ENCODE measurements at places on chromosomes 16 and 17.

DNA sequence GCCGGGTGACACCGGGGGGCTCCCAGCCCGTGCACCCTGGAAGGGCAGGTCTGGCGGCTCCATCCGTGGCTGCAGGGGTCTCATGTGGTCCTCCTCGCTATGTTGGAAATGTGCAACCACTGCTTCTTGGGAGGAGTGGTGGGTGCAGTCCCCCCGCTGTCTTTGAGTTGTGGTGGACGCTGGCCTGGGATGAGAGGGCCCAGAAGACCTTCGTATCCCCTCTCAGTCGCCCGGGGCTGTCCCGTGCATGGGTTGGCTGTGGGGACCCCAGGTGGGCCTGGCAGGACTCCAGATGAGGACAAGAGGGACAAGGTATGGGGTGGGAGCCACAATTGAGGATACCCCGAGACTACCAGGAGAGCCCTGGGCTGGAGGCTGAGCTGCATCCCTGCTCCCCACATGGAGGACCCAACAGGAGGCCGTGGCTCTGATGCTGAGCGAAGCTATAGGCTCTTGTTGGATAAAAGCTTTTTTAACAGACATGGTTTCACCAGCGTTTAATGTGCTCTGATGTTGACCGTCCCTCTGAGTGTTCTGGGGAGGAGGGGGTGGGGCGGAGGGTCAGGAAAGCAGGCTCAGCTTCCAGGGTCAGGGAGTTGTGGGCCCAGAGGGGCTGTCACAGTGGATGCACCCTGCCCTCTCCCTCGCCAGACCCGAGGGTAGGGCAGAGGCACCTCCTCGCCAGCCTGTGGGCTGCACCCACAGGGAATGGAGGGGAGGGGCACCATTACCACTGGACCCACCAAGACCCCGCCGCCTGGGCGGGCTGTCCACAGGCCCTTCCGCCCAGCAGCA lies 5.4 kb downstream of the SPATA2L start:
- DNase-seq, result no peak

DNA sequence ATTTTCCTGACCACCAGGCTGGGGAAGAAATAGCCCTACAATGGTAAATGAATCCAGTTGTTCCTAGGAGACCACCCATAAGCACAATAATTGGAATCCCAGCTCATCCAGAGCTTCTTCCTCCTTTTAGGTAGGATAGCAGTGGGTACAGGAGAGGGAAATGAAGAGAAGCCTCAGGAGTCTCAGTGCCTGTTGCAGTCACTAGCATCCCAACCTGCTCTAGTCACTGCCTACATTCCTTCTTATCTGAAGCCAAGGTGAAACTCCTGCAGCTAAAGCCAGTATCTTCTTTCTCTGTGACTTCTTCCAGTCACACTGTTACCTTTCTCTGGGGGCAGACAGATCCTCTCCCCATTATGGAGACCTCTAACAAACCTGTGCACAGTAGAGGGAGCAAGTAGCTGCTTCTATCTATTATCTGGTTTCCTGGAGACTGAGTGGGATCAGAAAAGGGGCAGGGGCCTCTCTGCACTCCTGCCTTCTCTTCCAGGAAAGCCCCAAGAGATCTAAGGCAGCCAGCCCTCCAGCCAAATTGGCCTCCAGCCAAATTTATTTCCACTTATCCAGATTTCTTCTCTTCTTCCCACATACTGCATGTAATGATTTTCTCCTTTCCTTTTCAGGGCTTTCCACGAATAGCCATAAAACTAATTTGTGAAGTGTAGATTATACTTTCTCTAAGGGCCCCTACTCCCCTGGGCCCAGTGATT lies 85.5 kb downstream of the SSH2 start:
- DNase-seq, result no peak

GRCh38 chr17:66764506-66764905 lies 70.4 kb upstream of the CACNG5 start:
- DNase-seq, result no peak

DNA sequence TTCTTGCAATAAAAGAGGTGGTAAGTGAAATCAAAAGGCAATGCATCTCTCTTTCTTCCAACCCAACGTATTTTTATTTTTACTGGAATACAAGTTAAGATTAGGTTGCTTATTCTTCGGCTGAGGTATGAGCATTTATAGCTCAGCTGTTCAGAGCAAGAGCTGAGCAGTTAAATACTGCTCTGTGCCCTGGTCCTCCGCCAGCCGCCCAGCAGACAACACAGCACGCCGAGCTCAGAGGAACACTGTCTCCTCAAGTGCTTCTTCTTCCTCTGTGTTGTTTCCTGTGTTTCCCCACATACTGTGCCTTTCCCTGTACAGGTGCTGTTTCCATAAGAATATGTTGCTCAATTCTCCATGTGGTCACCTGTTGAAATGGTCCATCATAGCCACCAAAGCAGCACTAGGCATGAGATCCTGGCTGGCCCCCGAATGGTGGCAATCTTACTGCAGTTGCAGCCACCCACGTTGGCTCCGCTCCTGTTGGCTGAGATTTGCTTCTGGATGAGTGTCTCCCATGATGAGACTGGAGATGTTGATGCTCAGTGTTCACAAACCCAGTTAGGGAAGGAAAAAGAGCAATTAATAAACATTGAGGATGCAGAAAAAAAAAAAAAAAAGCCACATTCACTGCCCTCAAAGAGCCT lies 515.3 kb downstream of the GRIN2A start:
- no peak for DNase-seq

DNA sequence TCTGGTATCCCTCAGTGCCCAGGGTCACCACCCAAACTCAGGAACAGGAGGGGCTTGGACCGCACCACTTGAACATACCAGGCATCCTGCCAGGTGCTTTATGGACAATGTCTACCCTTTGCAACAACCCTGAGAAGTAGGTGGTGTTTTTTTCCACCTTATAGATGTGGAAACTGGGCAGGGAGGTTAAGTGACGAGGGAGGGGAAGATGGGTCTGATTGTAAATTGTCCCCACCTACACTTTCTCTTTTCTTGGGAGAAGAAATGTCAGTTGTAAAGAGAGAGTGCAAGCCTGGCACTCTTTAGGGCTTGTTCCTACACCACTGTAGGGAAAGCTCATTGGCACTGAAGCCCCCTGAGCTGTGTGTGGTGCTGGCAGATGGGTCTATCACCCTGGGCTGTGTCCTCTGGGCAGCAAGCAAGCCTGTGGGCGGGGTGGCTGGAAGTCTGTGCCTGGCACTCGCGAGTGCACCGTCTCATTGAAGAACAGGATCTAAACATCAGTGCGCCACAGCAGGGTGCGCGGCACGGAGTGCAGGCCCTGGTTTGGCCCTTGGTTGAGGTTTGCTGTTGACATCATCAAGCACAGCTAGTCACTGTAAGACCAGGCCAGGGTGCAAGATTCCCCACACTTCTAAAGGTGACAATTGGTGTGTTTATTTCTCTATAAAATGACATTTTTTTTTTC lies 15.1 kb downstream of the NOD2 start:
- no peak for DNase-seq

- DNase-seq, result no peak
Measured at GRCh38 chr17:81667754-81668153, 1.2 kb downstream of the CCDC137 start.

GRCh38 chr17:58233543-58233942 lies 4.8 kb upstream of the LPO start:
- no peak for DNase-seq

DNA sequence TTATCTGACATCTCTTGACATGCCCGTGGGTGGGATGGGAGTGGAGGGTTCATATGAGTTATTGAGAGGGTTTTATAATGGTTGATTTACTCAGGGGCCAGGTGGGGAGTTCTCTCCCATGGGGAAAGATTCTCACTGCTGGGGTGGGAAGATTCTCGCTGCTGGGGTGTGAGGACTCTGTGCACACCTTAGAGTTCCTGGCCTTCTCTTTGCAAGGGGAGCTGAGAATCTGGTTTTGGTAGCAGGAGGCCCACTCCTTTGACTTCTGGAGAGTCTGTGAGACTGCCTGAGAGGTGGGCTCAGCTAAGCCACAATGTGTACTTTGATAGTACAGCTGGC lies 31.5 kb downstream of the TBX4 start:
- DNase-seq, result no peak

DNA sequence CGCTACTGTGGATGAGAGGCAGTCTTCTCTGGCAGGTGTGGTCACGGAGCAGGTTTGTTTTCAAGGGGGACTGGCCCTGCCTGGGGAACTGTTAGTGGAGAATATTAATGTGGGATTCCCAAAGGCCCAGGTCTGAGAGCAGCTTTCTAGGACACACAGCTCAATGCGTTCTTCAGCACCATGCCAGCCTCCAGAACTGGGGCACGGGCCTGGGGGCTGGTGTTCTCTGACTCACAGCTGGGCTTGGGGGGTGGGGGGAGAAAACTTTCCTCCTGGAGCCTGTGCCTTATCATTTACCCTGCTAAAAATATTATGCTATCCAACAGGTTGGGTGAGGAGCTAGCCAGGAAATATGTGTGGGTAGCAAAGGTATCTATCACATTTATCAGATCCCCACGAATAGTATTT lies 13.5 kb upstream of the LHX1 start:
- no peak for DNase-seq

GRCh38 chr17:56610321-56610720 lies 16.8 kb downstream of the NOG start:
- no peak for DNase-seq

DNA sequence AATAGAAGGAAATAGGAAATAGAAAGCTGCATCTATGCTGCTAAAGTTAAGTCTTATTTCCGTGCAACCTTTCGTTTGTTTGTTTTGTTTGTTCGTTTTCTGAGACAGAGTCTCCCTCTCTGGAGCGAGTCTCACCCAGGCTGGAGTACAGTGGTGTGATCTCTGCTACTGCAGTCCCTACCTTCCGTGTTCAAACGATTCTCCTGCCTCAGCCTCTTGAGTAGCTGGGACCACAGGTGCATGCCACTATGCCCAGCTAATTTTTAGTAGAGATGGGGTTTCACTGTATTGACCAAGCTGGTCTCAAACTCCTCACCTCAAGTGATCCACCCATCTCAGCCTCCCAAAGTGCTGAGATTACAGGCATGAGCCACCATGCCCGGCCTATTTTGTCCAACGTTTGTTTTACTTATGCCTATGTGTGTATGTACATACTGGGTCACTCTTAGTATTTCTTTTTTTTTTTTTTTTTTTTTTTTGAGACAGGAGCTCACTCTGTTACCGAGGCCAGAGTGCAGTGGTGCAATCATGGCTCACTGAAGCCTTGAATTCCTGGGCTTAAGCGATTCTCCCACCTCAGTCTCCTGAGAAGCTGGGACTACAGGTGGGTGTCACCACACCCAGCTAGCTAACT lies 16.8 kb downstream of the BMERB1 start:
- DNase-seq, result no peak

Data from stimulated activated naive CD8-positive, alpha-beta T cell treated with anti-CD3 and anti-CD28 coated beads, Interleukin-15, amount 100 ng/mL, for 72 hours (primary cell).